Activated naive CD8-positive, alpha-beta T cell treated with anti-CD3 and anti-CD28 coated beads, Interleukin-2, amount 50 U/mL, for 16 hours (primary cell): ENCODE measurements at places on chromosomes 11 and 22.

GRCh38 chr22:38775656-38776055 lies 18.3 kb downstream of the DNAL4 start:
- no peak for DNase-seq

GRCh38 chr11:93645938-93646337 lies 15.5 kb upstream of the CEP295 start:
- DNase-seq = no peak

- no peak for DNase-seq
These were observed 3.4 kb upstream of the MS4A15 start for GRCh38 chr11:60753309-60753708.

DNA sequence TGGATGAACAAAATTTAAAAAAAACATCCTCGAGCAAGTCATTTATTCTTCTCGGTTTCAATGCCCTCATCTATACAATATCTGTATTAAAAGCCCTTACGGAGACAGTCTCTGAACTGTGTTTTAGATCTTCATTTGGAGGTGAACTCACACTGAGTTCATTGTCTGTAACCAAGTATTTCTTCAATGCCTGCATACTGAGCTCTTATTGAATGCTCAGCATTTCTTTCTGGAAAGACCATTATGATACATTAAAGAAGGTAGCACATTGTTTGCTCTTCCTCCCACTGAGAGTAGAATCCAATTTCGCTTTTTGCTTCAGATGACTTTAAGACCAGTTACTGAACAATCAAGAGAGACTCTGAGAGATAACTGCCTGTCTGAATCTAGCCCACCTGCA lies 1.7 kb upstream of the ANO3 start:
- DNase-seq = no peak

DNA sequence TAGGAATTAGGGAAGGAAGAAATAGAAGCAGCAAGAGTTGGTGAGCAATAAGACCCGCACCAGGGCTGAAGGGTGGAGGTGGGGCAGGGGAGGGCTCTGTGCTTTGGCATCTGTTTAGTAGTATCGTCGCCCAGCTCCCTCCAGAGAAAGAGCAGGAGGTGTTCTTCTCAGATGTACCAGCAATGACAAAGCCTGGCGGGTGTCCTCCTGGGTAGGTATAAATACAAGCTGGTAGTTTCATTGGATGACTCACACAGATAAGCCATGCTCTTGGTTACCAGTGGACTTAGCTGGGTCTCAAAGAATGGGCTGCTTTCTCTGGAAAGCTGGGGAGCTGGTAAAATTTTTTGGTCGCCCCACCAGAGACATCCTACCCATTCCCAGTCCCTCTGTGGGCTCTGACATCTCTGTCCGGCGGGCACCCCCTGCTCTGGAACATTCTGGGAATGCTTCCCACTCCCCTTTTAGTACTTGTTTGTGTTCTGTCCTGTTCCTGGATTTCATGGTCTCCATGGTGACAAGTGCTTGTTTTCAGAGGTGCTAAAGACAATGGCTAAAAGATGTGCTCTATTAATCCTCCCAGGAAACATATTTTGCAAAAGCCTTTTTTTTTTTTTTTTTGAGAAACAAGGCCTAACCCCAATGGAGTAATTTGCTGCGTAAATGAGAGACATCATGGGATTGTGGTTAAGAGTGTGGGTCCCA lies 15.4 kb upstream of the TUBA8 start:
- no peak for DNase-seq
